ENCODE measurements at places on chromosomes 7 and 10.
A peak's percentile ranks its signal among the peaks of the same experiment; 100 is the strongest.

DNA sequence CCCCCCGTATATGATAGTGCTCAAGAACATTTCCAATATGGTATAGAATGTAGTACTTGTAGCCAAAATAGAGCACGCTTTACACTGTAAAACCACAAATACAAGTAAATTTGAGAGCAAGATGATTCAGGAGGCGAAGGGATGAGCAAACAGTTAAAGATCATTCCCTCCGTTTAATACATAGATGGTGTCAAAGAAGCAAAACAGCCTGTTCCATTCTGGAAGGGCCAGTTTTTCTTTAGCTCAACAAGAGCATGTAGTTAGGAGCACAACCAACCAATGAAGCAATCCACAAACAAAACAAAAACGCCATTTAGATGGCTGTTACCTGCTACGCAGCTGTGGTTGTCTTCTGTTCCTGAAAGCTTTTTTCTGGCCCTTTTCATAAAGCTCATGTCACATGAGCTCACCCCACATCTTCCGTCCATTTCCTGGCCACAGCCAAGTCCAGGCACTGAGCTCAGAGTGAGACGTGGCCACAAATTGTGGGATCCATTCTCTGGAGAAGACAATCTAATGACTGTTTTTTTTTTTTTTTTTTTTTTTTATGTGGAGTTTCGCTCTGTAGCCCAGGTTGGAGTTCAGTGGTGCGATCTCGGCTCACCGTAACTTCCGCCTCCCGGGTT lies 185.6 kb downstream of the FANK1 start:
- DNase-seq = no peak

DNA sequence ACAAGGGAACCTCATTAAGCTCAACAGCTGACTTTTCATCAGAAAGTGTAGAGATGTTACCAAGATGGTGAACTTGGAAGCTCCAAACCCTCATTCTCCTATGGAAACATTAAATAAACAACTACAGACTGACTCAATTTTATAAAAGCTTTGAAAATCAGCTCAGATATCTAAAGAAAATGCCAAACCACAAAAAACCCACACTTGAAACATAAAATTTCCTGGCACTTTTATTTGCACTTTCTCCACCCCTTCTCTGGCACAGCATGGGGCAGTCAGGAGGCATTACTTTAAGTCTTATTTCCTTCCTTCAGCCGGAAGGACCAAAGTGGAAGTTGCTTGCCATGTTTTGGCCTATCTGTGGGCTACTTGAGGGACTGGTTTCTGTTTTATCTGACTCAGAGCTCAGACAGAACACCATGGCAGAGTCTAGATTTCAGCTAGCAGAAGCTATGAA lies 114.7 kb downstream of the ODAD2 start:
- no peak for DNase-seq

DNA sequence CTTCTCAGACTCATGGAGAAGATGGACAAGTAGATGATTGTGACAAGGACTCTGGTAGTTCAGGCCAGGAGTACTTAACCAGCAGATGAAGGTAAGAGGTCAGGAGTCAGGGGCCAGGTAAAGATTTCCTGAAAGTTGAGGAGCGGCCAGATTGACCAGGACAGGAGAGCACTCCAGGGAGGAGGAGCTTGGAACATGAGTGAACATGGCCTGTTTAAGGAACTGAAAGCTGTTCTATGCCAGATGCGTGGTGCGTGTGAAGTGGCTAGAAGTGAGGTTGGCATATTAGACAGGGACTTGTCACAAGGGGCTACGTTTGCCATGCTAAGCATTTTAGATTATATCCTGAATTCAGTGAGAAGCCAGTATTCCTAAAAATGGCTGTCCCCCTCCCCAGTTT lies 157.2 kb downstream of the WNT2 start:
- DNase-seq = no peak

- DNase-seq = no peak
Measured at GRCh38 chr7:21338728-21339164, 89.1 kb upstream of the SP4 start.

GRCh38 chr10:21675157-21675796 lies 141.2 kb downstream of the MLLT10 start:
- peak; percentile 25 for DNase-seq

DNA sequence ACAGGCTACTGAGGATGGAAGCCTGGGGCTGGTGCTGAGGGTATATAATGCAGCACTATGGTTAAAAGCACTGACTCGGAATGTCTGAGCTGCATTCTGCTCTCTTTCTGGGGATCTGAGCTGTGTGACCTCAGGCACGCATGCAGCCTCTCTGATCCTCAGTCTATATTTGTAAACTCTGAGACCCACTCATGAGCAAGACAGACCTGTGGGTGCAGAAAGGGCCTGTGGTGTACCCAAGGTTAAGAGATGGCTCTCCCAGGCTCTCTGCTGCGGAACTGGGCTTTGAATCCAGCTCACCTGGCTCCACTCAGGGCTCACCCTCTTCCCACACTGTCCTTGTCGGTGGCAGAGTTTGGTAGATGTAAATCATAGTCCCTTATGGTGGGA lies 89.9 kb downstream of the CHST15 start:
- DNase-seq = no peak

DNA sequence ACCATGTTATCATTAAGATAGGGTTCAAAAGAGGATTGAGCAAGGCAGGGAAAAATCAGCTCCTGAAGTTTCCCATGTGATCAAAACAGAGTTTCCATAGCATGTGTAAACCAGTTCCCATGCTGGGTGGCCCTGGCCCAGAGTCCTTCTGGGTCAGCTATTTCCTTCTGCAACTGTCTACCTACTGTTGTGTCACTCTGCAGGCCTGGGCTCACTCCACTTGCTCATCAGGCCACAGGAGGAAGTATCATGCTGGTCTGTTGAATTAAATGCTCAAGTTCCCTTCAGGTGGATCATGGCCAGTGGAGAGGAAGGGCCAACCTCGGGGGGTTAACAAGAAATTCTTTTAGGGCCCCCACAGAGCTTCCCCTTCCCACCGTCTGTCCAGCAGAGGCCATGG lies 104.7 kb downstream of the GFRA1 start:
- no peak for DNase-seq
